Thyroid gland (tissue), 4 donors: ENCODE measurements at places on chromosomes 7 and 10. TPM values are rescaled to one million over a fixed set of nuclear protein-coding genes. Genes with fewer than 3 reads are reported as not detected.

WDFY4 gene
- total RNA-seq: 3.5 TPM

FRMD4A gene
- 14.7 TPM for total RNA-seq

GRCh38 chr10:89236226-89236797 lies 15.3 kb downstream of the LIPA start:
- no peak for DNase-seq

SYT15 gene
- total RNA-seq: 3.9 TPM

ANXA8 gene
- not detected for total RNA-seq

MSS51 gene
- 2.1 TPM for total RNA-seq

- no peak for DNase-seq
Measured at GRCh38 chr10:50601974-50602373, 21.8 kb downstream of the SGMS1 start.

- DNase-seq: no peak
Measured at GRCh38 chr7:34083440-34083839, 178.1 kb downstream of the BMPER start.

ZNF727 gene
- 2.3 TPM for total RNA-seq

DNA sequence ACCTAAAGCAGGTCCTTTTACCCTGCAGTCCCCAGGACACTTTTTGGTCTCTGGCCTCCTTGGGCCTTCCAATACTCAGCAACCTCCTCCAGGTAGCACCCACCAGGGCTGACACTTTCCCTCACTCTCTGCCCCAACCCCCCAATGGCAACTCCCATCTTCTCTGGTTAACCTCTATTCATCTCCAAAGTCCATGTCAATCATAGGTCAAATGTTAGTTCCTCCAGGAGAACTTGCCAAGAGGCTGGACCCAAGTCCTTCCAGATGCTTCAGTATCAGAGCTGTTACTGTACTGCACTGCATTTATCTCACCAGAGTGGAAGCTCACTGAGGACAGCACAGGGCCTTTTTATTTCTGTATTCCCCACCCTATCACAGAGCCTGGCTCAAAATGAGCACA lies 295.0 kb upstream of the KLF14 start:
- no peak for DNase-seq

- DNase-seq: no peak
Measured at GRCh38 chr7:155533827-155534690, 12.3 kb downstream of the CNPY1 start.

- DNase-seq: no peak
Measured at GRCh38 chr7:145986248-145986874, 130.2 kb upstream of the CNTNAP2 start.

- no peak for DNase-seq
Measured at GRCh38 chr10:22672319-22673090, 41.9 kb downstream of the PIP4K2A start.

- no peak for DNase-seq
Measured at GRCh38 chr7:40571796-40572195, 437.0 kb downstream of the SUGCT start.

DNA sequence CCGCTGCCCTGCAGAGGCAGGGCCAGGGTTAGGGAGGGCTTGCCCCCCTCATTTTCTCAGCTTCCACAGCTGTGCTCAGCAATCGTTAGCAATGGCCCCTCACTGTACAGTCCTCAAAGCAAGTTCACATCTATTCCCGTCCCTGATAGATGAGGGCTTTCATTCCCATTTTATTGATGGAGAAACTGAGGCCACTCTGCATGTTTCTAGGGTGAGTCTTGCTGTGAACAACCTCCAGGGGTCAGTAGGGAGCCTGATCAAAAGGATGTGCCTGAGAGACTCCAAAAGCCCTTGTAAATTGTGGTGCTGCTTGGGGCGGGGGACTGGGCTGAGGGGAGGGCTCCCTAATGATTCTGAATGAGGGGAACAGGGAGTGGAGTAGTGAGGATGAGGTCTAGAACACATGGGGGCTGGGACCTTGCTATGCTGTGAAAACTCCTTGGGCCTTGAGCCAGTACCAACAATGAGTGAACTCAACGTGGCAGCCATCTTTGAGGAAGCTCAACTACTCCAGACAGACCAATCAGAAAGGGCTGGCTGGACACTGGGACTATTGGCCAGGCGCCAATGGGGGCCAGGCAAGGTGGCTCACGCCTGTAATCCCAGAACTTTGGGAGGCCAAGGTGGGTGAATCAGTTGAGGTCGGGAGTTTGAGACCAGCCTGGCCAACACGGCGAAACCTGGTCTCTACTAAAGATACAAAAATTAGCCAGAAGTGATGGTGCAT lies 6.7 kb upstream of the GRIFIN start:
- no peak for DNase-seq
